CD8-positive, alpha-beta memory T cell (primary cell): ENCODE measurements at places on chromosomes 2 and 18. TPM values are rescaled to one million over a fixed set of nuclear protein-coding genes. Genes with fewer than 3 reads are reported as not detected.

G6PC2 gene
- not detected for total RNA-seq

GRCh38 chr2:164485541-164485940 lies 135.7 kb downstream of the GRB14 start:
- DNase-seq: no peak

TMEM198 gene
- 5.2 TPM for total RNA-seq

IL37 gene
- total RNA-seq: not detected

DNA sequence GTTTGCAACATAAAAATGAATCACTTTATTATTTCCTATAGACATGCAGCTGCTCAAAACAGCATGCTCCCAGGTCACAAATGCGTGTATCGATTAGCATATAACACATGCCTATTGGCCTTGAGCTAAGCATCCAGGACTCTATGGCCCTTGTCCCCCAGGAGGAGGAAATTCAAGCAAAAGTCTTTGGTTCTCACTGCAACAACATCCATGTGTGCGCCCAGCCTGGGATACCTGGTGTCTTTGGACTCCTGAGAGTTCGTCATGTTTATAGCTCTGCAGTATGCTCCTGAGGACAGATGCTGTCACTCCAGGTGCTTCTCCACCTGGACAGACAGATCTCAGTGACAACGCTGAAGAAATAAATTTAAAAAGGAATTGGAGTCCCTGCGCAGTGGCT lies 284.6 kb downstream of the PHLPP1 start:
- no peak for DNase-seq

DNA sequence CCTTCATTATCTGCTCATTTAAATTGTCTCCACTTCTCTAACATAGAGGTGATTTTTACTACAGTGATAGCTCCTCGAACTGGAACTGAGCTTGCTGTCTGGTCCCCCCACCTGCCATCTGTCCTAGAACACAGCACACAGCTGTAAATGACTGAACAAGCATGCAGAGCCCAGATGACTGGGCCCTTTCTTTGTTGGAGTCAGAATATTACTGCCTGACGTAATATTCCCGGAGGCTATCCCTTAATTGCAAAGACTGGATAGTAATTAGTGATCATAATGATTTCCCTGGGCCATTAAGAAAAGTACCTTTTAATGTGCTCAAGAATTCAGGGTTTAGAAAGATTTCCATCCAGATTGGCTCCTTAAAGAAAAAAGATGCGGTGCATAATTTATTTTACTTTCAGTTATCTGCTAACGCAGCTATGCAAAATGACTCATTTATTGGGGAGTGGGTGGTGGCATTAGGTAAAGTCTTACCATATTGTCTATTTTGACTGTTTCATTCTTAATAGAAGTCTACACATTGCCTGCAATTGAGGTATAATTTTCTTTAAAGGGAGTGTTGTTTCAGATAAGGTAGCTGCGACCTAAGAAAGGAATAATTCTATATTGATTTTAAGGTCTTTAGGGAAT lies 84.4 kb downstream of the MAP4K4 start:
- no peak for DNase-seq

PID1 gene
- total RNA-seq: not detected

DNA sequence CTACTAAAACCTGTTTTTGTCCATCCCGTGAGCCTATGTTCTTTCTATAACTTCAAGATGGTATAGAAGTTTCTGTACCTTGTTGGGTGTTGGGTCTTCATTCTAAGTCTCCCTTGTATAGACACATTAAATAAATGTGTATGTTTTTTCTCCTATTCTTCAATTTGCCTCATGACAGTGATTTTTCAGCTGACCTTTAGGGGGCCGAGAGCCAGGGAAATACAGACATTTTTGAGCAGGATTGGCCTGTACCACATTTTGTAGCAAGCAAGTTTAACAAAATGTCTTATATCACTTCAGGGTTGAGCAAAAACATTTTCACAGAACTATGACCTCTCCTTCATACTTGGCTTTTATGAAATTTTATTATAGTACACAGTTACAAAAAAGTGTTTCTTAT lies 495.4 kb upstream of the CDH7 start:
- no peak for DNase-seq

GRCh38 chr2:186780701-186781316 lies 68.2 kb downstream of the ZSWIM2 start:
- no peak for DNase-seq

CHST9 gene
- not detected for total RNA-seq

GRCh38 chr2:176583607-176584006 lies 314.4 kb downstream of the MTX2 start:
- DNase-seq: no peak

SCYGR4 gene
- not detected for total RNA-seq

- DNase-seq: no peak
Measured at GRCh38 chr2:3108710-3109702, 268.6 kb downstream of the EIPR1 start.

DNA sequence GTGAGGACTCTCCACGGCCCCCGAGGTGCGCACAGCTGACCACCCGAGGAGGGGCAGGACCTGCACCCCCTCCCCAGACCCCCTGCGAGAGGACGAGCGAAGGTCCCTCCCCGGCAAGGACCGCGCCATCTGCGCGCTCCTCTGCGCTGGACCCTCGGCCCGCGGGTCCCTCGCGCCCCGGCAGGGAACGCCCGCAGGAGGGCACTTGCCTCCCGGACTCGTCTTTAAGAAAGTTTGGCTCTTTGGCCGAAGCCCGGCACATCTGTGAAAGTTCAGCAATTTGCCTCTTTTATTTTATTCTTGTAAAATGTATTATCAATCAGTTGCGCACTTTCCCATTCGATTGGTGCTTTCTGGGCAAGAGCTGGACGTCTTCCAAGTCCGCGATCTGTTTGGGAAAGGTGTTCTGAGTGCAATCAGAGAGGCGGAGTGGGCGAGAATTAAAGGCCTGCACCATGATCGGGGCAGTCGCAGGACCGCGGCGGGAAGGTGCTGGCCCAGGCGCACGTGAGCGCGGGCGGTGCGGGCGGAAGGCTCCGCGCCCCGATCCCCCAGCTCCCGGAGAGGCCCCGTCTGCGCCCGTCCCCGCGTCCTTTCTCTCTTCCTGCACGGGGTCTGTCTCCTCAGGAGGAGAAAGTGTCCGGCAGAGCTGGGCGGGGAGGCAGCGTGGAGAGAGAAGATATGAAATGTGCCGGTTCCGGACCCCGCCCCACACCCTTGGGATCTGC lies 1.6 kb upstream of the ALKAL2 start:
- no peak for DNase-seq

DNA sequence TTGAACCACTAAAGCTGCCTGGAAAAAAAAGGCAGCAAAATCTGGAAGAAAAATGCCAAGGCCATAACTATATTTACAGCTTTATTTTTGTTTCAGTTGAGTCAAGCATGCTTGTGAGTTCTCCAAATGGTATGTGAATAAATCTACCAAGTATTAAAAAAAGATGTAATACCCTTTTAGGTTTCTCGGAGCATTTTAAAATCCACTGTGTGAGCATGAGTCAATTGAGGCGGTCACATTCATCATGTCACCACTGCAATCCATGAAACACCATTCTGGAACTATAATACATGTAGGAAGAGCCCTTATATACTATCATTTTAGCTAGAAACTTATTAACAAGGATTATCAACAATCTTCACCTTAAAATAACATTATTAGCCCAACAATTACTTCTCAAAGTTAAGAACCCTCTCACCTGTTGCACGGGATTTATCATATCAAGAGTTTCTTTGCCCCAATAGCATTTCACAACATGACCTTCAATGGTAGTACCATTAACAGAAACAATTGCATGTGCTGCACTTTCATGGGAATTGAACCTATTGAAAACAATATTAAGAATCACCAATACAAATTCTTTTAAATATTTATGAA lies 24.2 kb upstream of the C2orf42 start:
- no peak for DNase-seq

OTX1 gene
- not detected for total RNA-seq

DNA sequence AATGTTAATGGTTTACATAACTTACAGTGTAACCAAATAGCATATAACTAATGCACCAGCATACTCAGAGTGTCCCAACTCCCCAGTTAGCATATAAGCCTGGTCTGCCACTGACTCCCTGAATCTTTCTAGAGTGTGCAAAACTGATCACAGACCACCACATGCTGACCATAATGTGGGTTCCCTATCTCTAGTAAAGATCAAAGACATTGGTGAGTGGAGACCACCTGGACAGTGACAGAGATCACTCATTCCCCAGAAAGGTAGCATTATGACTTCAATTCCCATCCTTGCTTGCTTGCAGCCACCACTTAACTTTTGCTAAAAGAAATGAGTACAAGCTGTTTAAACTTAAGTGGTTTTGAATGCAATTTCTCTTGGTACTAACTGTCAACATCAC lies 39.0 kb downstream of the KANSL1L start:
- DNase-seq: no peak

- no peak for DNase-seq
Measured at GRCh38 chr2:1798115-1798784, 53.9 kb upstream of the PXDN start.

DNA sequence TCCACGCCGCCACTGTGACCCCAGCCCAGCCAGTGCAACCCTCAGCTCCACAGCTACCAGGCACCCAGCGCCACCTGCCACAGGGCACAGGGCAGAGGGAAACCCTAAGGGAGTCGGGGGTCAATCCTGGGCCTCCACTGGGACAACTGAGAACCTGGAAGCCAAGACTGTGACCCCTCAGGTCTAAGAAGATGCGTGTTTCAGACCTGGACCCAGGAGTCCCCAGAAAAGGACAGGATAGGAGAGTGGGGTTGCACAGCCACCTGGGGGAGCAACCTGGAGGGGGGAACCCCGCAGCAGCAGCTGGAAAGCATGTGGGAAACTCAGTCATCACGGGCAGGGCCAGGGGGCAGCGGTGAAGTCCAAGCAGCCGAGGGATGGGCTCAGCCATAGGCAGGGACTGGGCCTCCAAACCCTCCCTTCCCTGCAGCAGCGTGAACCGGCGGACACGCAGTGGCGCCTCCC lies 4.1 kb downstream of the ESPNL start:
- DNase-seq: no peak

DNA sequence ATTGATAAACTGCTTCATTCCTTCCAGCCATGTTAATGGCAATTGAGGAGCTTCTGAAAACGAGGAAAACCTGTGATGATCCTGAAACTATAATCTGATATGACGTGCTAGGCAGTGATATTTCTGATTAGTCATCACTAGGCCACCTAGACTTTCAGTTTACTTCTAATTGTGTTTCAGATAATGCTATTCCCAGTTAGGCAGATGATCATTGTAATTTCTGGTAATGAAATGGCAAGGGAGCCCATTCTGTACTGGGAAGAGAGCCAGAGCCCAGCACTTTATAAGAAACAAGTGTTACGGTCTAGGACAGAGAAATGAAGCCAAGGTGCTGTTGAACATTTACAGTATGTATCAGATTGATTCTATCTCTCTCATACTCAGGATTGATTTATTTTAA lies 106.2 kb downstream of the CPO start:
- DNase-seq: no peak

DNA sequence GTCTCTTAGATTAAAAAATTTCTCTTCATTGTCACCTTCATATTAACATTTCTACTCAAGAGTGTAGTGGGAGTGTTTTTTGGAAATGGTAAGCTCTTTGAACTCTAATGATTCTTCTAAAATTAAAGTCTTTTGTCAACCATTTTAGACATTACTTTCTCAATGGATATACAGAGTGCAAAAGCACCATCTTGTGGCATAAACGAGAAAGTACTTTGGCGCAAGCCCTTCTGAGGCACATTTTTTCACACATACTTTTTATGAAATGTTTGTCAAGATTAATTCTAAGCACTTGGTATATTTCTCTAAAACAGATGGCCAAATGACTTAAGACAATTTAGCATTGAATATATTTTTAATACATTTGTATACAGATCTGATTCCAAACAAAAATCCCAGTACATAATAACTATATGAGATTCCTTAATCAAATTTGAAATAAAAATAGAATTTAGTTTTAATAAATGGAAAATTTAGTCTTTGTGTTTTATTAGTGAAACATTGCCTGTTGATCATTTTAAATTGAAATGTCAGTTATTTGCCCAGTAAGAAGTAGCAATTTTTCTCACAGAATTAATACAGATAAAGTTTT lies 63.3 kb upstream of the GALNT5 start:
- no peak for DNase-seq

CREB1 gene
- total RNA-seq: 95.4 TPM

- no peak for DNase-seq
Measured at GRCh38 chr2:122656403-122656802, 901.0 kb downstream of the TSN start.

GRCh38 chr2:144630459-144631215 lies 110.7 kb upstream of the ZEB2 start:
- no peak for DNase-seq

CHRNG gene
- total RNA-seq: not detected

AFG3L2 gene
- 75.8 TPM for total RNA-seq

- no peak for DNase-seq
Measured at GRCh38 chr18:47191961-47192360, 15.8 kb upstream of the IER3IP1 start.

GRCh38 chr18:54794823-54795222 lies 33.5 kb upstream of the RAB27B start:
- DNase-seq: no peak

DNA sequence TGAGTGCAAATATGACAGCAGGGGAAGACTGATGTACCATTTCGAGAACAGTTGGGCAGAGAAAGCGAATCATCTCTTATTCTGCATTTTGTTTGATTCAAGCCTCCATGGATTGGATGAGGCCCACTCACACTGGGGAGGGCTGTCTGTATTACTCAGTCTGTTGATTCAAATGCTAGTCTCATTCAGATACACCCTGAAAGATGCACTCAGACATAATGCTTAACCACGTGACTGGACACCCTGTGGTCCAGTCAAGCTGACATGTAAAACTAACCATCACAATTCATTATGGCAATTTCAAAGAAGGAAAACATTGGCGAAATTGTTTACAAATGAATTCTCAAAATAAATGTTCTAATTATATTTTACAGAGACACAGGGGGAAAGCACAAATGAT lies 1210.2 kb downstream of the DPP10 start:
- no peak for DNase-seq

C2orf15 gene
- 0.86 TPM for total RNA-seq

SP5 gene
- total RNA-seq: not detected

GRCh38 chr2:120910164-120910563 lies 174.5 kb downstream of the GLI2 start:
- no peak for DNase-seq
